Stimulated activated CD4-positive, alpha-beta T cell treated with anti-CD3 and anti-CD28 coated beads, Interleukin-1b, Interleukin-23, amount 100 ng/mL, for 48 hours (primary cell): ENCODE measurements at places on chromosomes 2 and 18.
A peak's percentile ranks its signal among the peaks of the same experiment; 100 is the strongest.

- DNase-seq, result no peak
These were observed 51.6 kb downstream of the MAPK4 start for GRCh38 chr18:50611529-50611941.

- peak; percentile 8 for DNase-seq
These were observed 101.2 kb downstream of the KCTD18 start for GRCh38 chr2:200408428-200409316.

DNA sequence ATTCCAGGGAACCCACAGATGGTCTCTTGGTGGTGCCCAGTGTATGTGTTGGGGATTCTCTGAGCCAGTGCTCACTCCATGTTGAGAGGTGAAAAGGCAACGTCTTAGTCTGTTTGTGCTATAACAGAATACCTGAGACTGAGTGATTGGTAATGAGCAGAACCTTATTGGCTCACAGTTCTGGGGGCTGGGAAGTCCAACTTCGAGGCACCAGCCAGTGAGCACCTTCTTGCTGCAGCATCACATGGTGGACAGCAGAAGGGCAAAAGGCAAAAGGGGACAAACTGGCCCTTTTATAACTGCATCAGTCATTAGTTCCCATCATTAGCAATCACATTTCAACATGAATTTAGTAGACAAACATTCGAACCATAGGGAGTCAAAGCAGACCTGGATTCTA is 81.0 kb upstream of the SP3 start:
- DNase-seq, result no peak

DNA sequence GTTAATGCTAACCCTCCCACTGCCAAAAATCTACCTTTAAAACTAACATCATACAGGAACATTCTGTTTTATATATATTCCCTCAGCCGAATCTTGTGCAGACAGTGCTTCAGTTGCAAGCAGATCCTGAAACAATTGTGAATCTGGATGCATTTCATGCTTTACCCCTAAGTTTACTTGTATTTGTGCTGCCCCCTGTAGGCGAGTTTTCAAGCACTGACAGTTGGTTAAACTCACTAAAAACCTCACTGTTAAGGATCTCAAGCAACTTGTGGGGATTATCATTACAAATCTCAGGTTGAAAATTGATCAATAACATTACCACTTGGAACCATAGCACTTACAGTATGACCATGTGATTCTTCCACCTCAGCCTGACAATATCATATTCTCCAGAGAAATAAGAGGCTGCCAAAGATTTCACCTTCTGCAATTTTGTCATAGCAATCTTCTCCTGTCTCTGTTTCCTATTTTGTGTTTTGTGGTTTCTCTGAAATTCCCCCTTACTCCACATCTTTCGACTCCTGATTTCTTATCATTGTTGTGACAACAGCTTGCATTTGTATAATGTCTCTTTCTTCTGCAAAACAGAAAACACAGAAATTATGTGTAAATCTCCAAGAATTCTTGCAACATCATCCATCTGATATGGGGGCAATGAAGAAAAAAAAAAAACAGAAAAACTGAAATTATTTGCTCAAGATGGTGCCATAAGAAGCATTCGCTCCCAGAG is 354.6 kb upstream of the SETBP1 start:
- peak; percentile 6 for DNase-seq

DNA sequence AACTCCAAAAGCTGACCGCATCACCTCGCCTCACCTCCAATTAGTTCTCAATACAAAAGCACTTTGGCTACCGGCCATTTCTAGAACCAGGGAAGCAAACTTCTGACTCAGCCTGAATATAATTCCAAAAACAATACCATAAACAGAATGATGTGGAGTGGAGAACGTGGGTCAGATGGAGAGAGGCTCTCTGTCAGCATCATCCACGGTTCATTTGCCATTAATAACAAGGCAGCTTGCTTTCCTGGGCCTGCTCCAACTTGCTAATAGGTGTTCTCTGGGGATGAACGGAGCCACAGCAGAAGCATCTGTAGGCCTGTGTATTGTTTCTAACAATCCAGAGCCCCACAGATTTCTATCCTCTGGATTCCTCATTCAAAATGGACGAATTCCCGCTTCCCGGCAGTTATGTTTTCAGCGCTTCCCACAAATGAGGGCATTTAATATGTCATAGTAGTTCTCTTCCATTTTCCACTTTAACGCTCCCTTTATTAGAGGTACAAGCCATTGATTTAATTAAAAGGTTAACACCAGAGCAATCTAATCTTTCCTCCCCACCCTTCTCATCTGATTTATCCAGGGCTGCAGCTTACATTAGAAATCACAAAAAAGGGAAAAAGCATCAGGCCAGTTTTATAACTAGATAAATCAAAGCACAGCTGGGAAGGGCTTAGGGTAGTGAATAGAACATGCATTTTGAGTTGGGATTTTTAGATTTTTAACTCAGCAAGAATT is 23.2 kb upstream of the CNTNAP5 start:
- DNase-seq, result no peak

DNA sequence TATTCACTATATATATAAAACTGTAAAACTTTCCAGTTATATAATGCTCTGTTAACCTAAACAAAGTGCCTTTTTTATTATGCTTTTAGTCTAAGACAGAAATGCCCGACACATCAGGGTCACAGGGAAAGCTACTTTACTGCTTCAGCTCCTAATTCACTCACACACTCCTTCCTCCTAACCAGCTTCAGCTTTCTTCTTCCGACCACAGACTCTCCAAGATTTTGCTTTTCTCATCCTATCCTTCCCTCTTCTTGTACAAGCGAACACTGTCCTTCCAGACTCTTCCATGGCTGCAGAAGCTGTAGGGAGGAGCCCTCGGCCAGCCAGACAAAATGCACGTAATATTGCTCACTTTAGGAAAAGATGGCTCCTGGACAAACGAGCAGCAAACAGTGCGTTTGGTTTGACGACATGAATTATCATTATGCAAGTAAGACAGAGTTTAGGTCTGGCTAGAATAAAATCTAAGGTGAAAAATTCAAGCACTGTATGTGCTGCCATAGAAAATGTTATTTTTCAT is 47.5 kb upstream of the HNRNPA3 start:
- DNase-seq, result no peak

DNA sequence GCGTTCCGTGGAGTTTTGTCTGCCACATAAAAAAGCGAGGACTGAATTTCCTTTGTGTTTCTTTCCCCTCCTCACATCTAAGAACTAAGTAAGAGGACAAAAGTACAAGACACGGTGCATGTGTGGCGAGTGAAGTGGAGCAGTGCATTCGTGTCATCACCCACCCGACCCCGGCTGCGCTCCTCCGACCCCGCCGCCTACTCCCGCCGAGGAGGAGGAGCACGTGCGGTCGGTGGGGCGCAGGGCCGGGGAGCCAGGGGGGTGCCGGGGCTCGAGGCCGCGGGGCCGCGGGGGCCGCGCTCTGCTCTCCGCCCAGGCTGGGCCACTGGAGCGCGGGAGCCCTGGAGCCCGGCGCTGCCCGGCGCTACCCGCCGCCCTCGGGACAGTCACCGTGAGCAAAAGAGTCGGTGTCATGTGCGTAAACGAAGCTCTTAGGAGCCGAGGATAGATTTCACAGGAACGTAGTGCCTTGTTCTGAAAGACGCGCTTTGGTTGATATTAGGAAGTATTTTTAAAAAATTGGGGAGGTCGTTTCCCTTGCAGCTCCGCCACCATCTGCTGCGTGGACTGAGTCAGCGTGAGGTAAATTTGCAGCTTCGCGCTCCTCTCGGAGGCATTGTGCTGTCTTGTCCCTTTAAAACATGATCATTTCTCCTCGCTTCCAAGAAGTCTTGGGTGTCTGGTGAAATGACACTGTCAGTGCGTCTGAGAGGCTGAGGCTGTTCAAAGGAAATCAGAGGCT is 11.0 kb downstream of the TBR1 start:
- no peak for DNase-seq

DNA sequence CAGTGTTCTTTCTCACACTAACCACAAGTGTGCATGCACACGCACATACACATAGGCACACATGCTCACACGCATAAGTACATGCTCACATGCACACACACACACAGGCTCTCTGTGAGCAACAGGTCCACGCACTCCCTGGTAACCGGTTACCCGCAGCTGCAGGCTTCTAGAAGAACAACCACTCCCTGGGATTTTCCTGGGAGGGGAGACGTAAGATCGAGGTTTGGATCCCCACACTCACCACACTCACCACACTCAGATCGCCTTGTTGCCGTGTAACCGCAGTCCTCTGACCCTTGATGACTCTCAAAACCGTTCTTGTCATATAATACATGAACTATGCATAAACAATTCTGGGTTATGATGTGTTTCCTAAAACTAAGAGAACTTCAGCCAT is 42.2 kb downstream of the TTC32 start:
- no peak for DNase-seq

DNA sequence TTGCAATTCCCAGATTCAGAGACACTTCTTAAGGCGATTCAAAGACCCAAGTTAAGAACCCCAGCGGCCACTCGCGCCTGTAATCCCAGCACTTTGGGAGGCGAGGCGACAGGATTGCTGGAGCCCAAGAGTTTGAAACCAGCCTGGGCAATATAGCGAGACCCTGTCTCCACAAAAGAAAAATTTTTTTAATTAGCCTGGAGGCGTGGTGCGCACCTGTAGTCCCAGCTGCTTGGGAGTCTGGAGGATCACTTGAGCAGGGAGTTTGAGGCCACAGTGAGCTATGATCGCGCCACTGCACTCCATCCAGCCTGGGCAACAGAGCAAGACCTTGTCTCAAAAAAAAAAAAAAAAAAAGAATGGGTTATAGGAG is 585 bp upstream of the ANAPC1 start:
- no peak for DNase-seq

GRCh38 chr2:71534826-71535225 is 81.5 kb downstream of the DYSF start:
- DNase-seq, result no peak
